ENCODE measurements at places on chromosomes 16 and 17.

GRCh38 chr17:58308985-58309917 is 19.3 kb downstream of the TSPOAP1 start:
- DNase-seq, result no peak

- no peak for DNase-seq
Measured at GRCh38 chr17:27980043-27980442, 62.4 kb upstream of the NLK start.

- DNase-seq, result no peak
Measured at GRCh38 chr17:37191219-37191618, 184.6 kb upstream of the C17orf78 start.

GRCh38 chr16:78437352-78437968 is 338.0 kb downstream of the WWOX start:
- peak; percentile 65 for DNase-seq

GRCh38 chr17:41340934-41341861 is 9.4 kb downstream of the KRT33A start:
- no peak for DNase-seq

DNA sequence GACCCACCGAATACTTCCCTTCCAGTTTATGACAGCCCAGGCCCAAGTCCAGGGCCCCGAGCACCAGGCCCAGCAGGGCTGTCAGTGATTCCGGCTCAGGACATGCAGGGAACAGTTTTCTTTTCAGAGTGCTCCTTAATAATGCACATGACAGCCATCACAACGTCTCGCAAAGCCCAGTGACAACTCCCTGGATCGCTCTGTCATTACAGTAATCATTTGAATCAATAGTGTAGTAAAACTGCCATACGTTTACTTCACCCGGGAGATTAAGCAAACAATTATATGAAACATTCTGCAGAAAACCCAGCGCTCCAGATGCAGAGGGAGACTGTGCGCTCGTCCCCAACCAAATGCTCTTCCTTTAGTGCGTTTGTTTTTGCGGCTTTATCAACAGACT is 162.6 kb upstream of the CDH13 start:
- peak; percentile 2 for DNase-seq

- peak; percentile 47 for DNase-seq
Measured at GRCh38 chr17:39951924-39952679, 10.7 kb upstream of the GSDMA start.

DNA sequence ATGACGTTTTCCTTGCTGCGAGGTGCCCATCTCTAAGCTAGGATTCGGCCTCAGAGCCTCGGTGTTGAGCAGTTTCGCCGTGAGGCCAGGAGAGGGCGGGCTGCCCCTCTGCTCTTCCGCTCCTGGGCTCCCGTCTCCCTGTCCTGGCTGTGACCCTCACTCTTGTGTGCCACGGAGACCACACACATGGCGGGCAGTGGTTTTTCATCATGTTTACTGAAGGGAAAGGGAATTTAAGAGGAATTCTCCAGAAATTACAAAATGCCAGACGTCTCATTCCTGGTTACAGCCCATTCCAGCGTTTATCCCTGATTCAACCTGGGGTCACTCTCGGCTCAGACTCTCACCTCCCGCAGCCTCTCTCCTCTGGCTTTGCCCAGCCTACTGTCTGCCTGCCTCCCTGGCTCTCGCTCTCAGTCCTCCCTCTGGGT is 96.8 kb upstream of the ELAC2 start:
- DNase-seq, result peak; percentile 69

GRCh38 chr16:10253409-10253808 is 71.2 kb upstream of the GRIN2A start:
- DNase-seq, result peak; percentile 21

GRCh38 chr17:7569571-7569970 is 7.9 kb downstream of the SENP3 start:
- no peak for DNase-seq

- peak; percentile 37 for DNase-seq
Measured at GRCh38 chr16:29903590-29903989, 3.3 kb downstream of the ASPHD1 start.

DNA sequence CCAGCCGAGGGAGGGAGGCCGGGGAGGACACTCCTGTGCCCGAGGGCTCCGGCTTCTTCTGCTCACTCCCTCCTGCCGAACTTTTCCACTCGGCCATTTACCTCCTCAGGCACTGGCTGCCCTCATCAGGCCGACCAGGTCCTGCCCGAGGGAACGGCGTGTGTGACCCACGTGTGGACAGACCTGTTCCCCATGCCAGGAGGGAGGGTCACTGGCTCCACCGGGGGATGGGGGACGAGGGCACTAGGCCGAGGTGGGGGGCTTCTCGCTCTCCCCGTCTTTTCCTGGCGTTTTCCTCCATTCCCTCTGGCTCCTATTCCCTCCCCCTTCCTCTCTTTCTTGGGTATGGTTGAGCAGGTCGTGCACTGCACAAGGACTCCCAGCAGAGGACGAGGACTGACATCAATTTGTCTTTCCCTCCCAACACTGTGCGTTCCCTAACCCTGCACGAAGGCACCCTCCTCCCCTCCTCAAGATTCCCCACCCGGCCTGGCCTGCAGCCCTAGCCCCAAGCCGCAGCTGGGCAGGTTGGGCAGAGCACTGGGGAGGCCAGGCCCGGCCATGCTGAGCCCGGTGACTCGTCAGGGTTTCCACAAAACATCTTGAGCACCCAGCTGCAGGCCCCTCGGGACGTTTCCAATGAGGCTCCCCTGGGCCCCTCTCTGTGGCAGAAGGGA is 3.2 kb upstream of the IL17C start:
- DNase-seq, result no peak

GRCh38 chr17:4534928-4535666 is 20.1 kb downstream of the MYBBP1A start:
- peak; percentile 74 for DNase-seq

- no peak for DNase-seq
Measured at GRCh38 chr17:65756760-65757159, 195.3 kb upstream of the AXIN2 start.

DNA sequence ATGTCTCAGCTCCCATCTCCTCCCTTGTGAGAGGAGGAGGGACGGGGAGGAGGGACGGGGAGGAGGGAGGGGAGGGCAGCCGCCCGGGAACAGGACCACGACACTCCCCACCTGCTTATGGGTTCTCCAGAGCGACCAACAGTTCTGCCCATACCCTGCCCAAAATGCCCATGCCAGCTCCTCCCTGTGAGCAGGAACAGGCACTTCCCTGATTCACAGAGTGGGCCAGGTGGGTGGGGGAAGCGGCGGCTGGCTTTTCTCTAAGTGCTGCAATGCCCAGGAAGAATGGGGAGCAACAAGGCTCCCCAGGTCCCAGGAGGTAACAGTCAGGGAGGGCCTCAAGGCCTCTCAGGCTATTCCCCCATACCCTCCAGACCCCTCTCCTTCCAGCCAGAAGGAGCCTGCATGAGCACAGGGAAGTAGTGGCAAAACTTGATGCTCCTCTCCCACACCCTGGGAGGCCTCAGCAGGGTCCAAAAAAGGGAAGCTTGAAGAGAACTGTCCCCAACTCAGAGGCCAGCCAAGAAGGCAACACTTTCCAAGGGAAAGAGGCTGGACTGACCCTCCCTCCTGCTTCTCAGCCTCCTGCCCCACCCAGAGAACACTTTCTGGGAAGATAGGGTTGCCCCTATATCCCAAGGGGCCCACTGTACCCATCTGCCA is 53.8 kb downstream of the MYO18A start:
- DNase-seq, result no peak

DNA sequence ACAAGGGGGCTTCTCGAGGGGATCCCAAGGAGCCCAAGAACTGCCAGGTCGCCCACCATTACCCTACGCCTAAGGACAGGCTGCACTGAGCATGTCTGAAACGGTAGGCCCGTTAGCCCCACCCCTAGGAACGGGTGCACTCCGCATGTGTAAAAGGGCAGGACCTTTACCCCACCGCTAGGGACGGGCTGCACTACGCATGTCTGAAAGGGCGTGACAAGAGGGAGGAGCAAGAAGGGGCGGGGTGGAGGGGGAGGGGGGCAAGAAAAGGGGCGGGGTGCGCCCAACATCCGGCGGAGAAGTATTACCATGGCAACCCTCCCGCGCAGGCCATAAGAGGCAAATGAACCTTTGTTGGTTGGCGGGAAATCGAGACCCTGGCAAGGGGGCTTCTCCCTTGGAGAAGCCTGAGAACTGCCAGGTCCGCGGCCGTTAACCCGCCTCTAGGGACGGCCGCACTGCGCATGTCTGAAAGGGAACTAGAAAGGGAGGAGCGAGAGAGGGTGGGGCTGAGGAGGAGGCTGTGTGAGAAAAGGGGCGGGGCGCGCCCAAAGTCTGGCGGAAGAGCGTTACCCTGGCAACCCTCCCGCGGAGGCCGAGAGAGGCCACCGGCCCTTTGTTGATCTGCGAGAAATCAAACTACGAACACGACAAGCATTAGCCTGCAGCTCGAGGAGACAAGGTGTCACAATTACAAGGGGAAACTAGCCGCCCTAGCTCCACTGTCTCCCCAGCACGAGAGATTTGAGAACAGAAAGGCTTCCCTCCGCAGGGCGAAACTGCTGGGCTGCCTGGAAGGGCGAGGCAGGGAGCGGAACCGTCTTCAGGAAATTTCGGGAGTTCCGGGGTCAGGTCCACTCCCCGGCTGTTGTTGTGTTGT is 2046.8 kb downstream of the TP53TG3F start:
- peak; percentile 94 for DNase-seq

- peak; percentile 39 for DNase-seq
Measured at GRCh38 chr17:80151333-80151732, 4.4 kb upstream of the EIF4A3 start.

DNA sequence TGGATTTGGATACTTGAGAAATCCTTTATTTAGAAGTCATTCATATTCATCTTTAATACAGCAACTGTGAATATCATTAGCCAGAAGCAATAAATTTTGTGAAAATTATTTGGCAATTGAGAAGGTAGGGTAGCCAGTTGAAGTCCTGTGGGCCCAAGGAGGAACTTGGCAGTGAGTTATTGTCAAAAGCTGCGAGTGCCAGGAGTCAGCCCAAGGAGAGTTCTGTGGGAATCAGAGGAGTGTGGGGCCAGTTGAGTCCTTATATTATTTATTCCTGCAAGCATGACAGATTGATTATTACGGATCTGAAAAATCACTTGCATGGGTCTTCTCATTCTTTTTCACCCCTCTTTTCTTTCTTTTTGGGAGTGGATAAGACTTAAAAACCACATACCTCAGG is 38.3 kb downstream of the PRKCA start:
- no peak for DNase-seq

GRCh38 chr16:72969146-72969545 is 78.8 kb downstream of the ZFHX3 start:
- no peak for DNase-seq

GRCh38 chr16:88616736-88617135 is 21.6 kb upstream of the IL17C start:
- DNase-seq, result no peak

DNA sequence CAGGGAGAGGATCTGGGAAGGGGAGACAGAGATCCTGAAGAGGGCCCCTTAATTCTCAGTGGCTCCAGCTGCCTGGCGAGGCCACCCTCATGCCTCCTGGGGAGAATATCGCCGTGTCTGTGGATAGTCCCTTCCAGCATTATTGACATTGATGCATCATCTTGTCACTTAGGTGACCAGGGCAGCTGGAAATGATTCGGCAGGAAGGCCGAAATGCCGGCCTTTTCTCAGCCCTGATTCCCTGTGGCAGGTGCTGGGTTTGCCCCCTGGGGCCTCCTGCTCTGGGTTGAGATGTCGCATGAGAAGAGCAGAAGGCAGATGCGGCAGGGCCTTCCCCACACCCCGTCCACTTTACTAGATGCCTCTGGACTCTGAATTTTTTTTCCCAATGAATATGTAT is 89.5 kb downstream of the RAP1GAP2 start:
- peak; percentile 91 for DNase-seq

- DNase-seq, result no peak
Measured at GRCh38 chr16:88056212-88056611, 105.0 kb downstream of the BANP start.

GRCh38 chr17:41118721-41119120 is 548 bp upstream of the KRTAP4-11 start:
- no peak for DNase-seq

GRCh38 chr17:27647765-27648164 is 16.8 kb downstream of the LGALS9 start:
- no peak for DNase-seq

- no peak for DNase-seq
Measured at GRCh38 chr17:77160091-77160874, 19.5 kb downstream of the SEC14L1 start.

DNA sequence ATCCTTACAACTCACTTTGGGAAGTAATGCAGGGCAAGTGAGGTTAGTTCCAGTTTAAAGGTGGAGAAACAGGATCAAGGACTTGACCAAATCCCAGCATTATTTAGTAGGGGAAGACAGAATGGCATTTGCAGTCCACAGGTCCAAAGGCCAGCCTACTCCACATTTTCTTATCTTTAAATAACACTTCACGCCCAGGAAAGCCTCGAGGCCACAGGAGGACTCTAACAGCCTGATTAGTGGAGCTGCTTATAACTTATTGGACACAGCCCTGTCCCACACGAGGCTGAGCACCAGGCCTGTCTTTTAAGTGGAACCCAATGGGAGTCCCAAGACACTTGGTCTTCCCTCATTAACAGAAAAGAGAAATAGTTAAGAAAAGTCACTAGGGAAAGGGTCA is 12.1 kb upstream of the HYDIN start:
- no peak for DNase-seq

DNA sequence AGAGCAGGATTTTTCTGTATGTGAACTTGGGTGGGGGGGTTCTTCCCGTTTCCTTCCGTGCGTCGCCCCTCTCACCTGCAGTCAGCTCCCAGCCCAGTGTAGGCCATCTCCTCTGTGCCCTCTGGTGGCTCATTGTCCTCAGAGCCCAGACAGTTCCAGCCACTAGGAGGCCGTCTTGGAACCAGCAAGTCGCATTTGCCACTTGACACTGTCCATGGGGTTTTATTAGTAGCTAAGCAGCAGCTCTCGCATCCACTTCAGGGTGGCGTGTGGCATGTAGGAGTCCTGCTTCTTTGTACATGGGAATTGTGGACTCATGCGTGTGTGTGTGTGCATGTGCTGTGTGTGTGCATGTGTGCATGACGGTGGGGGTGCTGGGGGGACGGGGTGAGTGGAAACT is 74.0 kb downstream of the SEC14L1 start:
- peak; percentile 70 for DNase-seq

DNA sequence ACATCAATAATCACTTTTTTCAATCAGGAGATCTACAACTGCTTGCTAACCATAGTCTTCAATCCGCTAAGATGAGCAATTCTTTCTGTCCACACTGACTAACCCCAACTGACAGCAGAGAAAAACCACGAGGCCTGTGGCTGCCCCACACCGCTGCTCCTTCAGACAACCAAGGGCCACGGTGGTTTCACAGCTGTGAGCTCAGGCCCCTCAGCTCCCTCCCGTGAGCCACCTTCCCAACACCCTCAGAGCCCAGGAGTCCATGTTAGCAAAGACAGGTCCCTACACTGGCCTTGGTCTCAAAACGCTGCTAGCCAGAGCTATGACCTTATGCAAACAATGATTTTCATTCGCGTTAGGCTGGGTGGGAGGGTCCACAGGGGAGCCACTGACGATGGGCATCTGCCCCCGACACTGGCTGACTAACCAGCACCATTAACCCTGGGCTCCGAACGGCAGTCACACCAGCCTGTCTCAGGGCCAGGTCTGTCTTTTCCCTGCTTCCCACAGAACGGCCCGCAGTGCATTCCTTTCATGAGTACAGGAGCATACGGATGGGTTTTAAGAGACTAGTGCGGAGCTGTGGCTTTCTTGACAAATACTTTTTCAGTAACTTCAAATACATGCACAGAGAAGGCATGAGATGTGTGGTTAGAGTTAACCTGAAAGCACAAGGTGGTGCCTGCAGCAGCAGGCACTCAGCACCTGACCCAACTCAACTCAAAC is 67.3 kb downstream of the ANKRD11 start:
- no peak for DNase-seq

- DNase-seq, result no peak
Measured at GRCh38 chr17:79792341-79792871, 4.5 kb downstream of the CBX8 start.

GRCh38 chr17:44865231-44865660 is 17.6 kb downstream of the HIGD1B start:
- DNase-seq, result peak; percentile 91
